ENCODE measurements at places on chromosomes 3 and 15.
A peak's percentile ranks its signal among the peaks of the same experiment; 100 is the strongest.

DNA sequence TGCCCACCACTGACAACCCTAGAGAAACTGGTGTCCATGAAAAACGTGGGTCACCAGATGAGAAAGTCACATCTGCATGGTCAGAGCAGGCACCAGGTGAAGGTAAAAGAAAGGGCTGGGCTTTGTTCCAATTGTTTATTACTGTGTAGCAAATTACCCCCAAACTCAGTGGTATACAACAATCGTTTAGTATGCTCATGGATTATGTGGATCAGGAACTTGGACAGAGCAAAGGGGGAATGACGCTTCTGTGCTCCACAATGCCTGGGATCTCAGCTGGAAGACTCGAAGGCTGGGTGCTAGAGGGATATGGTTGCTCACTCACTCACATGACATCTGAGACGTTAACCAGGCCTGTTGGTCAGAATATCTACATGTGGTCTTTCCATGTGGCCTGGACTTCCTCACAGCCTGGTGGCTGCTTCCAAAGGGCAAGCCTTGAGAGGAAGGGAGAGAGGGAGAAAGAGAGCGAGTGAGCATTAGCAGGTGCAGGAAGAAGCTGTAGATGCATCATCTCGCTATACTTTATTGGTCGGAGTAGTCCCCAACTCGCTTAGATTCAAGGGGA is 44.9 kb downstream of the LPP start:
- DNase-seq: no peak

- no peak for DNase-seq
Measured at GRCh38 chr3:99953596-99953995, 135.9 kb downstream of the CMSS1 start.

DNA sequence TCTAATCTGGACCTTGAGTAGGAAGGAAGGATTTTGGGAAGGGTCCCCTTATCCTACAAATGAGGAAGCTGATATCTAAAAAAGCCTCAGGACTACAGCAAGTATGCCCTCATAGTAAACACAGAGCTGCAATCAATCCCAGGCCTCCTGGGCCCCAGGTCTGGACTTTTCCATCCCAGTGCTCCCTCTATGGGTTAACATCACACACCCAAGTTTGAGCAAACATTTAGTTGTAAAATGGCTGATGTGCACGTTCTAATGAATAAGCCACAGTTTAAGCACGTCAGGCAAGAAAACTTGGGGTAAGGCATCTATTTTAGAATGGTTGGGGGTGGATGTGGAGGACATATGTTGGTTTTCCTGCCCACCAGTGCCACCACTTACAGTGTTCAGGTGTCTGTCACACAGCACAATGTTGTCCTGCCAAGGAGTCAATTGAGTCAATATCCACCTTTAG is 44.3 kb upstream of the UBE2E1 start:
- peak; percentile 47 for DNase-seq

DNA sequence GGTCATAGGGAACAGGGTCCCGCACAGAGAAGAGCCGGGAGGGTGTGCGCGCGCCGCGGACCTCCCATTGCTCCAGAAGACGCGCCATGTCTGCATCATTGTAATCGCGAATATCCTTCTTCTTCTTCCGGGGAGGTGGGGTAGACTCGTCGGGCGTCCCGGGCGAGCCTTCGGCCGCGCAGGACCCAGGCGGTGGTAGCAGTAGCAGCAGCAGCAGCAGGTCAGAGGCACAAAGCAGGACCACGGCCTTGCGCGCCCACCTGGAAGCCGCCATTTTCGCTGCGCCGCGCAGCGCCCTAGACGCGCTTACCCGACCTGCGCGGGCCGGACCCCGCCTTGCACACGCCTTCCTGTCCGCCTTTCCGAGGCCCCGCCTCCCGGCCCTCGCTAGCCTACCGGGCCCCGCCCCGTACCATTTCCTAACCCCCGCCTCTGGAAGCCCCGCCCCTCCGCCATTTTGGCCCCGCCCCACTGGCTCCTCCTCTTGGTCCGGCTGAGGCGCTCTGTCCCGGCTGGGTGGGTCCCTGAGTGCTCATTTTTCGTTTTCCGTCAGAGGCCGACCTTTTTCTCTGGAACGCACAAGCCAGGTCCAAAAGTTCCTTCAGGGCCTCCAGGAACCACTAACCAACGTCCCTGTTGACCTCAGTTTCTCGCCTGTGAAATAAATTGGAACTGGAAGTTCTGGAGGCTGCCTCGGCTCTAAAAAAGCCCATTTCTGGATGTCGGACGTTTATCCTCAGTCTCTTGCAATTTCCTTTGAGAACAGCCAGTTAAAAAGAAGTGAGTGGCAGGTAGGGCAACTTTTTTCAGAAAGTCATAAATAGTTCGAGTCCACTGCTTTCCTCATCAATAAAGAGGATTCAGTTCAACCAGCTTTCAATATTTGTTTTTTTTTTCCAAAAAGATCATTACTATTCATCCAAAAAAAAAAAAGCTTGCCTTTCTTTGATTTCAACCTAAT is at the start of gene MESD:
MESD (minus strand) TSS at position 302 of the 961 bp plus-strand sequence; CDS start at position 274, 28 bp downstream.
- DNase-seq: peak; percentile 94

DNA sequence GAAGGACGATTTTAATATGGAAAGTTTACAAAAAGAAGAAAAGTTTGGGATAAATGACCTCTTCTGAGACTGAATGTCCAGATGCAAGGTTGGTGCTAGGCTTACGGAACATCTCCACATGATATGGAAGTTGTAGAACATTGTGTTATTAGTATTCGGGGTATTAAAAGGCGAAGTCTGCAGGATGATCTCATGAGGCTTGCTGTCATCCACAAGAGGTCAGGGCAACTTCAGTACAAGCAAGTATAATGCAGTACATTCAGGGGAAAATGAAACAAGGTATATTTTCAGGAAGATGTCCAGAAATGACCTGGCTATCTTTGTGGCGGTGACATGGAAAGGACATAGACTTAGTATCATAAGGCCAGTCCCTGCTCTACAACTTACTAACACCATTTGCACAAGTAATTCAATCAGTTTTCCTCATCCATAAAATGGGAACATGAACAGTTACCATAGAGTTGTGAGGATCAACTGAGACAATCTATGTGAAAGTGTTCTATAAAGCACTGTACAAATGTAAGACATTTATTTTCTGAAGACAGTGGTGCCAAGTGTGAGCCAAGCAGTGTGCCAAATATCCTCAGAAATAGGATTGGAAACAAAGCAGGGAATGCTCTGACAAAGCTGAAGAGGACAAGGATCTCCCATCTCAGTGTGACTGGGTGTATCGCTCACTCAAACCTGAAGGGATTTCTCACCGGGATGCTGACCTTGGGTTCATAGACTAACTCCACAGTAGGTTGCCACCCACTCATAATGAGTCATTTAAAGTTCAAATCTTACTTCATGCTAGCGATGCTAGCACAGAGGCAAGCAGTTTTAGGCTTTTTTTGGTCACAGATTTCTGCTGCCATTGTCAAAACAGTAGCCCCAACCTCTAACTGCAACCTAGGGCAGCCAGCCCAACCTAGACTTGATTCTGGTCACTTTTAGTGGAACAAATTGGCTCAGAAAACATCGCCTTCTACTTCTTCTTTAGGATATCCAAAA is 118.3 kb downstream of the TIGIT start:
- no peak for DNase-seq

- no peak for DNase-seq
Measured at GRCh38 chr3:32325201-32325600, 66.5 kb upstream of the CMTM7 start.

DNA sequence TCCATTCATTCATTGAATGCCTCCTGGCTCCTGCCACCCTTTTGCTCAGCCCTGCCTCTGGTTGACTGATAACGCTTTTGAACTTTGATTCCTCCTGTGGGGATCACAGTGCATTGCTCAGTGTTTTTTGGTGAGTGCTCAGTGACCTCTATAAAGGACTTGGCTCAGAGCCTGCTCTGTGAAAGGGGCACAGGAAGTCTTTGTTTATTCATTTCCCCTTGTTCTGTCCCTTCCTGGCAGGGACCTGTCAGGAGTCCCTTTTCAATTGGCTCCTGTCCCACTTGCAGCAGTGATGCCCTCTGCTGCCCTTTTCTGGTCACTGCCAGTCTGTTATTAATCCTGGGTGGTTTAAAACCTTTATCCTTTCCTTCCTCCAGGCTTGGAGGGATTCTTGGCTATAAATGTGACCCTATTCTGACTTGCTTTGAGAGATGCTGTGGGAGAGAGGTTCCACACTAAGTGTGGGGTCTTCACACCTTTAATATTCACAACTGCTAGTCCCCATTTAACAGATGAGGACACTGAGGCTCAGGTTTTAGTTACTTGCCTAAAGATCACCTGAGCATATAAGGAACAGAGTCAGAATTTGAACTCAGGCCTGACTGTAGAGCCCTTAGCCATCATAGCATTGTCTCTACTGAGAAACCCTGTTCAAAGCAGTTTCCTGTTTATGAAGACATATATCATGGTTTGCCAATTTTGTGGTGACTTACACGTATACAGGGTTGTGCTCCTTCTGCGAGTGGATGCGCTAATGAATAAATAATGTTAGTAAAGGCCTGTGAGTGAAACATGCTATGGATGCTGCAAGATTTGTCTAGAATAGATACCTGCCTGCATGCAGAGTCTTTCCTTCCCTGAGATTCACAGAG is 23.2 kb upstream of the TATDN2 start:
- peak; percentile 70 for DNase-seq
